ENCODE measurements at places on chromosomes 3 and 15.
A peak's percentile ranks its signal among the peaks of the same experiment; 100 is the strongest.

- no peaks in the 10 kb centered on the region for H3K27me3 ChIP-seq
- no peak for DNase-seq
- no peak overlapping the region for H3K27ac ChIP-seq
- H3K4me1 ChIP-seq: no peaks in the 10 kb centered on the region
Measured at GRCh38 chr3:149765762-149766334, 13.6 kb upstream of the COMMD2 start.

- no peak overlapping the region for H3K27ac ChIP-seq
- no peaks in the 10 kb centered on the region for H3K27me3 ChIP-seq
- H3K36me3 ChIP-seq: peaks cover 6% of the 10 kb centered on the region
- no peaks in the 10 kb centered on the region for H3K4me1 ChIP-seq
- H3K4me3 ChIP-seq: no peak overlapping the region
Measured at GRCh38 chr3:130925628-130926027, 31.7 kb downstream of the ATP2C1 start.

GRCh38 chr3:29412110-29412509 is 131.2 kb downstream of the RBMS3 start:
- no peak for DNase-seq
- no peaks in the 10 kb centered on the region for H3K27me3 ChIP-seq
- no peaks in the 10 kb centered on the region for H3K4me1 ChIP-seq
- no peak overlapping the region for H3K4me3 ChIP-seq

DNA sequence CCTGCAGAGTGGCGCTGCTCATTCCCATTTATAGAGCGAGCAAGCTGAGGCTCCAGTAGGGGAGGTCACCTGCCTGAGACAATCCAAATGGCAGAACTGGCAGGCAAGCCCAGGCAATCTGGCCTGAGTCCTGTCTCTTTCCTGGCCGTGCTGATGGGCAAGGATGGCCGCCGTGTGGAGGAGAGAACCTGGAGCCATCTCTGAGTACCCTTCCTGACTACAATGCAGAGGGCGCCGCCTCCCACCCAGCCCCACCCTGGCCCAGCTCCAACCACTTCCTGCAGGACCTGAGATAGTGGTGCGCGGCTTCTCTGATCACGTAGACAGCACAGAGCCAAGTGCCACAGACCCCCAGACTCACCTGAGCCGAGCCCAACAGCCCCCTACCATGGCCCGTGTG is 7.0 kb downstream of the TLR9 start:
- no peak overlapping the region for H3K4me3 ChIP-seq
- DNase-seq: no peak
- peak overlapping the region; percentile 93 for H3K27ac ChIP-seq
- no peaks in the 10 kb centered on the region for H3K27me3 ChIP-seq
- H3K36me3 ChIP-seq: peaks cover 11% of the 10 kb centered on the region

- H3K27me3 ChIP-seq: no peaks in the 10 kb centered on the region
- H3K4me3 ChIP-seq: no peak overlapping the region
- H3K27ac ChIP-seq: no peak overlapping the region
- H3K36me3 ChIP-seq: peaks cover 4% of the 10 kb centered on the region
- DNase-seq: no peak
- H3K4me1 ChIP-seq: no peaks in the 10 kb centered on the region
Measured at GRCh38 chr15:76866716-76867321, 38.3 kb downstream of the SCAPER start.

- no peak for DNase-seq
- no peaks in the 10 kb centered on the region for H3K36me3 ChIP-seq
- H3K27me3 ChIP-seq: no peaks in the 10 kb centered on the region
- no peak overlapping the region for H3K27ac ChIP-seq
Measured at GRCh38 chr3:183554377-183554776, 1.1 kb downstream of the KLHL6 start.

Measured in RWPE2 (cell line).